ENCODE measurements at places on chromosomes 1 and 21.

- no peak for DNase-seq
Measured at GRCh38 chr1:186295980-186296379, 79.1 kb downstream of the TPR start.

- DNase-seq: no peak
Measured at GRCh38 chr1:22627331-22627730, 9.1 kb upstream of the C1QA start.

DNA sequence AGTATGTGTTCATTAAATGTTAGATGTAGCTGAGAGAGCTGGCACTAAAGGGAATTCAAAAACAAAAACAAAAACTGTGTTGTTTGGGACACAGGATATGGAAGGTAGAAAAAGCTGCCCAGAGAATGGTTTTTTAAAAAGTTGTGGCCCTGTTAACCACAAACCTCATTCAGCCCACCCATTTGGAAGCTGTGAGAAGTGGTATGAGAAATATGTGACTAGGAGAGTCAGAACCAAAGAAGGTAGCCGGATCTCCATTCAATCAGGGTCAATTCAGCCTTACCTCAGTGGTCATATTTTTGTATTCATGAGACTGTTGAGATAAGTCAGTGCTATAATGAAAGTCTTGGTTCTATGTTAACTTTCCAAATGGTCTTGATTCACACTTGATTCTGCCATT, 29.8 kb upstream of the CACYBP start:
- no peak for DNase-seq

GRCh38 chr1:201149400-201149799, 4.9 kb downstream of the TMEM9 start:
- DNase-seq: no peak

DNA sequence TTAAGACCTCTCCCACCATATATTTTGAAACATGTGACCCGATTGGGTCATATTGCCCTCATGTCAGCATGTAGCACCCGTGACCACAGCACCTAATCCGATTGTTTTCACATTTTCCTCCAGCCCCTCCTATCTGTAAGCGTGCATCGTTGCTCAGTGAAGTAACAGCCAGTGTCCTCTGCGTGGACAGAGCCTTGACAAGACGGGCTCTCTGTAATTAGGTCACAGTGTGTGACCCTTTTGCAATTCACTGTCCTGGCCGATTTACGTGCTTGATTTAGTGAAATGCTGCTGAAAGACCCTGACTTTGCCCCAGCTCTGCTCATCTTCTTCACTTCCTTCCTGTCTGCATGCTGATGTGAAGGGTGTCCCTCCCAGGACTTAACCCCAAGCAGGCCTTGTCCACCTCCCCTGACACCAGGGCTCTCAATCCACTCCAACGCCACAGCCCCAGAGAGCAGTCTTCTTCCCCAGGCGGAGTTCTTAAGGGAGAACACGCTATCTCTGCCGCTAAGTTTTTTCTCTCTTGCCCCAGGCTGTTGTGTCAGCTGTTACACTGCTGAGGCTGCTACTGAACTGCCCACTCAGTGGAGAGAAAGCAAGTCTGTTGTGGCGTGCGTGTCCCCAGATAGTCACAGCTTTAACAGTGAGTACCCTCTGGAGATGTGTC, 19.4 kb downstream of the URB2 start:
- no peak for DNase-seq
